PC-9 (cell line): ENCODE measurements at places on chromosomes 6 and 20. TPM values are rescaled to one million over a fixed set of nuclear protein-coding genes. Genes with fewer than 3 reads are reported as not detected.

DNA sequence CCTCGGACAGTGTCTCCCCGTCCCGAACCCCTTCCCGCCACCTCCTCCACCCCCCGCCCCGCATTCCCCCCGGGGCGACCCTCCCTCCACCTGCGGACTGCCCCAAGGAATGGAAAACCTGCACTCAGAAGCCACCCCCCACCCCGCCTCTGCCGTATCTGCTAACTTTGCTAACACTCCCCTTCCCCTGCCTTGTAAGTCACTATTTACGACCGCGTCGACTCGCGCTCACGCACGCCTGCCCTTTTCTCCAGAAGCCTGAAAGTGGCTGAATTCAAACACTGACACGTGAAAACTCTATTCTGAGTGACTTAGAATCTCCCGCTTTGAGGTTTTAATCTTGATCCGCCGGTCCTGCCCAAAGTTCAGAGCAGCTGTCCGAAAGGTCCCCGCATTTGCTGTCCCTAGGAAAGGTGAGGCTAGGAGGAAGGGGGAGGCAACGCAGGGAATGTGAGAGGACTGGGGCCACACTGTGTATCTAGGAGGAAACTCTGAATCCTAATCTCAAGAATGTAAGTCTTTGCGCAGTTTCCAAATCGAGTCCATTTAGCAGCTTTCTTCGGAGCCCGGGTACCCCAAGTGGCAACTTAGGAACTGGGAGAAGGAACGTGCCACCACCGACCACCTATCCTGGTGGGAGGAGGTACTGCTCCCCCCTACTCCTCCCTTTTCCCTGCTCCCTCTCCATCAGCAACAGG lies 9.3 kb upstream of the POU3F2 start:
- no peak for DNase-seq

DNA sequence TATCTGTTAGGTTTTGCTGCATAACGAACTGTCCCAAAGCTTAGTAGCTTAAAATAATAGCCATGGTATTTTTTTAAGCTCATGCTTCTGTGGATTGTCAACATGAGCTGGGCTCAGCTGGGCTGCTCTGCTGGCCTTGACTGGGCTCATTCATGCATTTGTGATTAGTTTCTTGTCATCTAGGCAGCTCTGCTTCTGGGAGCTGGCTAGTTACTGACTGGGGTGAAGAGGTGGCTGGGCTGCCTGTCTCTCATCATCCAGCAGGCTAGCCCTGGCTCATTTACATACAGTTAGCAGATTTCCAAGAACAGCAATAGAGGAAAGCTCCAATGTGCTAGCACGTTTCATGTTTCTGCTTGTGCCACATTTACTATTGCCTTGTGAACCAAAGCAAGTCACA lies 165.1 kb upstream of the PCSK2 start:
- no peak for DNase-seq

The SCRT2 gene
- total RNA-seq, result not detected in 2 replicates

DNA sequence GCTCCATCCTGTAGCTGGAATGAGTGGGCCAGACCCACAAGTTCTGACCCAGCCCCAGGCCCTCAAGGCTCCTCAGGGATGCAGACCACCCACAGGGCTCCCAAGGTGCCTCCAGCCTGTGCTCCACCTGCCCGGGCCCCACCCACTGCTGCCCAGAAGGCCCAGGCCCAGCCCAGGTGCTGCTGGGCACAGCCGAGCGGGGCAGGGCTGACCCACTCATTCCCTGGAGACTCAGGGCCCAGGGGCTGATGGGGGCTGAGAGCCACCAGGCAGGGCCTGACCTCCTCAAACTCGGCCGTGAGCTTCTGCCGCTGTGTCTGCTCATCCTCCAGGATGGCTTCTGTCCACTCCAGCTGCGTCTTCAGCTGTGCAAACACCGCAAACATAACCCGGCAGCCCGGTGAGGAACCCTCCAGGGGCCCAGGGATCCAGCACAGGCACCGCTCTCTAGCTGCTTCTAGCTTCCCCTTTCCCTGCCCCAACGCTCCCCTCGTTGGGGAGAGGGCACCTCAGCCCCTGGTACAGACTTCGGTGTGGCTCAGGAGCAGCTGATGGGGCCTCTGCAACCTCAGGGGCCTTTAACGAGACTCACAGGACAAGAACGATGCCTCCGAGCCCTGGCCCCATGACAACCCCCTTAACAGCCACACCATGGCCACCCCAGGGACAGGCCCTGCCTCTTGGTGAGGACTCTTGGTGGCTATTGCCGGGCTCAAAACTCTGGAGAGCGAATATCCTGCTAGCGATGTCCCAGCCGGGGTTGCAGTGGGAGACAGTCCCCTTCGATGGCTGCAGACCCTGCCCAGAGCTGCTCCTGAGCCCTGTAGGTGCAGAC lies 46.0 kb downstream of the DSTN start:
- DNase-seq, result no peak

GRCh38 chr20:44513871-44514270 lies 8.0 kb downstream of the SERINC3 start:
- DNase-seq, result no peak

DNA sequence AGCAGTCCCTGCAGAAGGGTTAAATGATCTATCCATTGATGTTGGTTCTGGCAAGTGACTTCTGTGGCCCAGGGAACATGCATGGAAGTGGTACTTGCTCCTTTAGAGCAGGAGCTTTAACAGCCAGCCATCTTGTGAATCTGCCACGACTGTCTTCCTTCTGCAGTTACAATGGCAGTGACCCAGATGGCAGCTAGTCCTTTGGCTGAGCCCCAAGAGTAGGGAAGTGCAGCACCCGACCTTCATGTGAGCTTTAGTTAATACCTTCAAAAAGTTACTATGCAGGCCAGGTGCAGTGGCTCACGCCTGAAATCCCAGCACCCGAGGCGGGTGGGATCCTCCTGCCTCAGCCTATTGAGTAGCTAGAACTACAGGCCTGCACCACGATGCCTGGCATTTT lies 66.4 kb downstream of the POPDC3 start:
- no peak for DNase-seq

GRCh38 chr6:167872538-167873210 lies 46.0 kb downstream of the AFDN start:
- DNase-seq, result no peak

- no peak for DNase-seq
Observed at GRCh38 chr6:15305909-15306308, 60.0 kb downstream of the JARID2 start.

- peak; percentile 43 for DNase-seq
Observed at GRCh38 chr20:34315236-34315635, 12.1 kb upstream of the AHCY start.
